ENCODE measurements at places on chromosomes 5 and 9. TPM values are rescaled to one million over a fixed set of nuclear protein-coding genes. Genes with fewer than 3 reads are reported as not detected.

The NSD1 gene
- 31.0 TPM for total RNA-seq

The SH3RF2 gene
- total RNA-seq, result 0.28 TPM

The TXNDC8 gene
- not detected for total RNA-seq

The MIER3 gene
- total RNA-seq, result 12.2 TPM

The S1PR3 gene
- 77.7 TPM for total RNA-seq

The PSAT1 gene
- 42.9 TPM for total RNA-seq

The TLE1 gene
- total RNA-seq, result 32.9 TPM

The NIPAL4 gene
- 0.14 TPM for total RNA-seq

The LECT2 gene
- total RNA-seq, result not detected

The FOXI1 gene
- not detected for total RNA-seq

The MLLT3 gene
- 39.3 TPM for total RNA-seq

The ADGRD2 gene
- not detected for total RNA-seq

The RAB3C gene
- under 0.01 TPM for total RNA-seq

The SEMA6A gene
- total RNA-seq, result 0.74 TPM

The CA9 gene
- total RNA-seq, result 2.0 TPM

The SARDH gene
- total RNA-seq, result 4.9 TPM

The HMMR gene
- total RNA-seq, result 4.2 TPM

The LHX6 gene
- total RNA-seq, result not detected

The FOXE1 gene
- total RNA-seq, result not detected

The ITK gene
- total RNA-seq, result under 0.01 TPM

The FOXD1 gene
- total RNA-seq, result 0.28 TPM

The MLANA gene
- not detected for total RNA-seq

The PCDHA12 gene
- total RNA-seq, result 0.09 TPM
